ENCODE measurements at places on chromosomes 5 and 9.

DNA sequence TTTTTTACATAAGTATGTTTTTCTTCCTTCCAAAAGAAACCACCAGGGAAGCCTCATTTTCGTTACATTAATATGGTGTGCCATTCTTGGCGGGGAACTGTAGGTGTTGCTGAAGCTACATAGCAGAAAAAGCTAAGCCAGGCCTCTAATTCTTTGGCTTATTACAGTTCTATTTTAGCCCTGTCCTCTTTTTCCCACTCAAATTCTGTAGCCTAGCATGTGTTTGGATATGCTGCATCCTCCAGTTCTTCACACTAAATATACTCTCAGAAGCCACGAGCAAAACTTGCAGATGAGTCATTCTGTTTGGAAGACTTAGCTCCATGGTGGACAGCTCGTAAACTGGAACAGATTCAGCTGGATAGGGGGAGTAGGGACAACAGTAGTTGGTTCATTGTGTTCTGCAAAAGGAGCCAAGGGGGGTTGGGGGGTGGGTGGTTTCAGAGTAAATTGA is 369.4 kb downstream of the TMEM161B start:
- no peak for DNase-seq

- no peak for DNase-seq
These were observed 14.5 kb downstream of the PCDH1 start for GRCh38 chr5:141863569-141864178.

DNA sequence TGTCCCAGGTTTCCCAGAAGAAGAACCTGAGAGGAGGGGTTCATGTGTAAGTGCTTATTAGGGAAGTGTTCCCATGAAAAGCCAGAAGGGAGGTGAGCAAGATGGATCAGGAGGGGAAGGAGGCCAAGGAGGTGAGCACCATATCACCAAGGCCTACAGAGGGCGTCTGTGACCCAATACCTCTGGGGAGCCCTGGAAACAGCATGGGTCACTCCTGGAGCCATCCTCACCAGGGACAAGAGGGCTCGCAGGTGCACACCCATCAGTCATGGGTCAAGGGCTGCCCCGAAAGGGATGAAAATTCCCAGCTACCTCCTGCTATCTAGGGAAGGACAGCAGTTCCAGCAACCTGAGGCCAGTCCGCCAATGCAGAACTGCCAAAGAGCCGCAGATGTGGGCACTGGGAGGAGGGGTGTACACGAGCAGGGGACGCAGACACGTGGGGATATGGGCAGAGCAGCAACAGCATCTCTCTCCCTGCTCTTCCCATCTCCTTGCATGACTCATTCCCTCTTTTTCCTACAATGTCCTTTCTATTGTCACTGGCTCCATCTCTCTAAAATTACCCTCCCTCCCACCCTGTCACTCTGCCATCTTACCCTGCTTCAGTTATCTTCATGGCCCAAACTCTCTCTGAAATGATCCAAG is 167.6 kb upstream of the FSTL4 start:
- no peak for DNase-seq

DNA sequence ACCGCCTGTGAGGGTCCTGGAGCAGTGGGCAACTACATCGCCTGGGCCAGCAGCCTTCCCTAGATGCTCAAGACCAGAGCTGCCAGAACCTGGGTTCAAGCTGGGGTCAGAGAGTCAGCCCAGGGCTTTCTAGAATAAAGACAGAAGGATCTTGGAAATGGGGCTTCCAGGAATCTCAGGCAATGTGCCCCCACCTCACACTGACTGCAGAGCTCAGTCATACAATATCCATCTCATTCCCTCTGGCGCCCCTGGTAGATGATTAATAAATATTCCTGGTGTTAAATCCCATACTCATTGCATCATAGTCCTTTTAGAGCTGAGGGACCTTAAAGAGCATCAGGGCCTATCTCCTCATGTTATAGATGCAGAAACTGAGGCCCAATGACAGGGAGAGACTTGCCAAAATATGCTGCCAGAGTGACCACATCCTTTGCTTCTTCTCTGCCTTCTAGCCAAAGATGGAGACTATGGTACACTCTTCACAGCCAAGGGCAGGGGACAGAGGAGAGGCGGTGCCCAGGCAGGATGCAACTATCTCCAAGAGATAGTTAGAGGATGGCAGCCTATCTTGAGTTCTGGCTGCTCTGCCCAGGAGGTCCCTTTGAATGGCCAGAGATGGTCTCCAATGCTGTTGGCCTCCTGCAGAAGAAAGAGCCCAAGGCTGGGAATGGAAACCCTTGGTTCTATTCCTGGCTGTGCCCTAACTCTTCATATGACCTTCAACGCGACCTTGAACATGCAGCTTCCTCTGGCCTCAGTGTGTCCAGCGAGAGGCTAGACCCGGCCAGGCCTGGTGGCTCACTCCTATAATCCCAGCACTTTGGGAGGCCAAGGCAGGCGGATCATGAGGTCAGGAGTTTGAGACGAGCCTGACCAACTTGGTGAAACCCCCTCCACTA is 36.2 kb upstream of the IL17B start:
- DNase-seq = no peak

DNA sequence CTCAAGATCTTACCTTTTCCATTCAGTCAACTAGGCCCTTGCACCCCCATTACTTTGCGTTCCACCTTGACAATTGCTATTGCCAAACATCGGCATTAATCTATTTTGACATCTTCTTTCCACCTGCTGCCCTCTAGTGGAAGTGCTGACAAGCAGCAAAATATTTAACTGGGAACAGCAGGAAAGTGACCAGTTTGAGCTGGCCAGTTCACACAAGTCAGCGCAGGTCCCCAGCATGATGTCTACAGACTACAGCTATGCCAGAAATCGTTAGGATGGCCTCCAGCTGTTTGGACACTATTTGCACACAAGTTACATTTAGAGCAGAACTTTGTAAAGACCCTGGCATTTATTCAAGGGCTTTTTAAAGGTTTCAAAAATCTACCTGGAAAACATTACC is 160.1 kb downstream of the GHR start:
- peak; percentile 8 for DNase-seq

DNA sequence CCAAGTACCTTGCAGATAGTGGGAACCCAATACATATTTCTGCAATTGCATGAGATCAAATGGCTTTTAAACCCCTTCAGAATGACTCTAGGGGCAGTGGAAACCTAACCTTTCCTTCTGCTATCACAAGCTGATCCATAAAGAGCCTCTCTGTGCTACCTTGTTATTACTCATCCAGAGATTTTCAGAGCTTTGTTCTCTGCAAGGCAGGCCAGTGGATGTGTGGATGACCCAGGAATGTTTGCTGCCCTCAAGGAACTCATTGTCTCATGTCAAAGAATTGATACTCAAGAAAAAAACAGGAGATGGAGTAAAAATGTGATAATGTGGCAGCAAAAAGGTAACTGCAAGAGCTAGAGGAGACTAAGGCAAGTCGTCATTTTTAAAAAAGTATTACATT is 164.1 kb downstream of the HMHB1 start:
- DNase-seq = no peak

DNA sequence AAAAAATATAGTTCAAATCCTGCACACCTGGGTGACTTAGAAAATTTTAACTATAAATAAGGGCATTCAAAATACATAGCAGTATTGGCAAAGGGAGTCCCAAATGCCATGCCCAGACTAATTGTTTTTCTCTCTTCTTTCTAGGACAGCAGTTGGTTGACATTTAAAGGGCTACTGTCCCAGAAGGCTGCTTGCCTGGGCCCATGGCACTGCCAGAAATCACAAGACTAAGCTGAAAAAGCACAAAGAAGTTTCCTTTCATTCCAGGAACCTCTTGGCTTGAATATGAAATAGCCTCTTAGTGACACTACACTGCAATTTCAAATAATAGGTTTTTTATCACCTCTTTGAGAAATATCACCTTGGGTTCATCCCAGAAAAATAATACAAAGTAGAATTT is 388.9 kb upstream of the TRPC7 start:
- no peak for DNase-seq

DNA sequence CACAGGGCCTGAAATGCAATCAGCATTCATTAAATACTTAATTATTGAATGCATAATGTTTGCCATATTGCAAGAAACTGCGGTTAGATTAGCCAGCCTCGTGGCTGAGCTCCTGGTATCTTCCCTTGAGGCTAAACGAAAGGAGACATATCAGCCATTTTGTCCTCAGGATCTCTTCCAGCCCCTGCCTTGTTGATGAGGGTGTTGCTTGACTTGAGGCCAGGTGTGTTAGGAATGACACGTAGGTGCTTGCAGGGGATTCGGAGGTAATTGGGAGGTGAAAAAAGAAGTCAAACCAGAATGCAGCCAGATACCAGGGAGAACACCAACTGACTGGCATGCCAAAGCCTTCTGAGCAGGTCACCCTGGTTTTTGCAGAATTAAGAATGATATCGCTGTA is 12.5 kb downstream of the SH3RF2 start:
- no peak for DNase-seq

Measured in naive thymus-derived CD8-positive, alpha-beta T cell (primary cell).